Central memory CD4-positive, alpha-beta T cell (primary cell): ENCODE measurements at places on chromosomes 5 and 9.

DNA sequence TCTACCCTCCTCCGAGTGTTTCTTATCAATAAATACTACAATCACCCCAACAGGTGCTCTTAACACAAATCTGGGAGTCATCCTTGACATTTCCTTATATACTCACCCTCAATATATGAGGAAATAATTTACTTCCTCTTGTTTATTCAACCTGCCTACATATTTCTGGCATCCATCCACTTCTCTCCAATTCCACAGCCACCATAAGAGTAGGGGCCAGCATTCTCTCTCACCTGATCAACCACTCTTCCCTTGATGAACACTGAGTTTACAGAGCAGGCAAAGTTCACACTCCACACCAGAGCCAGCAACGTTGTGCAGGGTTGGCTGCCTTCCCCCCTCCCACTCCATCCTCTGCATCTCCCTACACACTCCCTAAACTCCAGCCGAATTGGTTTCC lies 904.3 kb upstream of the DMAC1 start:
- no peak for DNase-seq

GRCh38 chr5:157109744-157110143 lies 900 bp upstream of the HAVCR2 start:
- DNase-seq = peak; percentile 19

GRCh38 chr5:109692852-109693251 lies 3.1 kb downstream of the MAN2A1 start:
- no peak for DNase-seq

DNA sequence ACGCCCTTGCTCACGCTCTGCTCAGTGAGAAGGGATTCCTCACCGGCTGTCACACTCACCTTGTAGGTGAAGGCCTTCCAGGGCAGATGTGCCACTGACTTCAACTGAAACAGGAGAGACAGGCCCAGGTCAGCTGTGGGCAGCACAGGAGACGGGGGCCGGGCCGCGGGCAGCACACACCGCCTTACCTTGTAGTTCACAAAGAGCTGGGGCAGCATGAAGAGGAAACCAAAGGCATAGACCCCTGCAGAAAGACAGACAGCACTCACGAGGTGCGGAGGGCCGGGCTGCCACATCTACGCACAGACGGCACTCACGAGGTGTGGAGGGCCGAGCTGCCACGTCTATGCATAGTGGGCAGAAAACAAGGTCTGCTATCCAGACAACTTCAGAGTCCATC lies 23.3 kb downstream of the CLPTM1L start:
- DNase-seq = no peak

GRCh38 chr9:132578367-132578932 lies 4.0 kb upstream of the BARHL1 start:
- DNase-seq = no peak

GRCh38 chr5:144126707-144127106 lies 43.8 kb downstream of the YIPF5 start:
- no peak for DNase-seq

- DNase-seq = peak; percentile 44
Measured at GRCh38 chr5:177370488-177371119, 12.9 kb downstream of the RGS14 start.

- DNase-seq = no peak
Measured at GRCh38 chr9:37144762-37145161, 24.4 kb downstream of the ZCCHC7 start.

DNA sequence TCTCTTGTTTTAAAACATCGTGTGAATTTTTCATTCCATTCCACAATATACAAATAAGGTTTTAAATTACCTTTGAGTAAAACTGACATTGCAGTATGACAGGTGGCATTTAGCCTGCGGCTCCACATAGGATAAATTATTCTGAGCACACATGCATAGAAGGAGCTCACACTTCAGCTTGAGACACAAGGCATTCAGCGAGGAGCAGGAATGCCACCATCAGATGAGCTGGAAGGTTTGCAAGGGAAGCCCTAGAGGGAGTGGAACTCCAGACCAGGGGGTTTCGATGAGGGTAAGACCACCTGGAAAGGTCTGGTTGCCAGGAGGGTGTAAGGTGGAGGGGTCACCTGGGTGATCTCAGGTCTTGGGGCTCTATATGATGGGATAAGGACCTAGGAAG lies 259.0 kb upstream of the ADRA1B start:
- DNase-seq = no peak
